ENCODE measurements at places on chromosomes 12 and 14. TPM values are rescaled to one million over a fixed set of nuclear protein-coding genes. Genes with fewer than 3 reads are reported as not detected.

GRCh38 chr12:127987199-127987901 lies 279.6 kb upstream of the TMEM132C start:
- DNase-seq, result no peak

DNA sequence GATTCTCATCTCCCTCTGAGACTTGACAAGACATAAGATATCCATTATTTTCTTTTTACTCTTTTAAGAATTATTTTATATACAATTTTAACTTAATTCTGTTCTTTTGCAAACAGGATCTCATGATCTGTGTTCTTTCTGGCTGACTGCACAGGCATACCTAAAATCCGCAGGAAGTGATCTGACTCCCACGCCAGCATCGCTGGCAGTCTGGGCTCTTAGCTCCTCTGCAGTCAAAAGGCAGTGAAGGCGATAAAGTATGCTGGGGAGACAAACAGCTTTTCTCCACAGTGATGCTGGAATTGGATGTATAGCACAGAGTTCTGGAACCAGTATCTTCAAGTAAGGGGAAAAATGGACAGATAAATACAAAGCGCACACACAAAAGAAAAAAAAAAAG lies 52.4 kb downstream of the DICER1 start:
- DNase-seq, result no peak

Gene RTL1
- total RNA-seq, result 0.53 TPM

DNA sequence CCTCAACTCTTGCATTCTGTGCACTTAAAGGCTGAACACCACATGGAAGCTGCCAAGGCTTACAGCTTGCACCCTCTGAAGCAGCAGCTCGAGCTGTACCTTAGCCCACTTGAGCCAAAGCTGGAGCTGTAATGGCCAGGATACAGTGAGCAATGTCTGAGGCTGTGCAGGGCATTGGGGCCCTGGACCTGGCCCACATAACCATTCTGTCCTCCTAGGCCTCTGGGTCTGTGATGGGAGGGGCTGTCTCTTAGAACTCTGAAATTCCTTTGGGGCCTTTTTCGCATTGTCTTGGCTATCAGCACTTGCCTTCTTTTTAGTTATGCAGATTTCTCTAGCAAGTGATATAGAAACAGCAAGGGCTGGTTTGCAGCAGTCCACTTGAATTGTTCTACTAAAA lies 303.8 kb upstream of the CLEC14A start:
- DNase-seq, result no peak

DNA sequence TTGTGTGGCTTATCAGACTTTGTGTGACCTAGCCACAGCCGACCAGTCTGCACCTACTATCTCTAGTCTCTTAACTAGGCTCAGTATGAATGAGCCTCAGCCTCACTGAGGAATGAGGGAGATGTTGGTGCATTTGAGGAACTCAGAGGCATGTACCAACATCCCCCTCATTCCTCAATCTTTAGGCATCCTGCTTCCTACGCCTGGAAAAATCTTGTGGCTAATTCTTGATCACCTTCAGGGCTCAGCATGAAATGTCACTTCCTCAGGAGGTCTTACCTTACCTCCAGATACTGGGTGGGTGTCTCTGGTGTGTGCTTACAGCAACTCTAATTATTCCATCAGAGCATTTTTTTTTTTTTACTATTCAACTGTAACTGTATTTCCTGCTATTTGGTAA lies 148.8 kb upstream of the TMCC3 start:
- DNase-seq, result no peak
